Activated B cell treated with CpG ODN at 0.5 μM for 24 hours (primary cell): ENCODE measurements at places on chromosomes 1 and 21. TPM values are rescaled to one million over a fixed set of nuclear protein-coding genes. Genes with fewer than 3 reads are reported as not detected.

GRCh38 chr1:45152126-45152525 lies 54.3 kb downstream of the ZSWIM5 start:
- no peak for DNase-seq

DNA sequence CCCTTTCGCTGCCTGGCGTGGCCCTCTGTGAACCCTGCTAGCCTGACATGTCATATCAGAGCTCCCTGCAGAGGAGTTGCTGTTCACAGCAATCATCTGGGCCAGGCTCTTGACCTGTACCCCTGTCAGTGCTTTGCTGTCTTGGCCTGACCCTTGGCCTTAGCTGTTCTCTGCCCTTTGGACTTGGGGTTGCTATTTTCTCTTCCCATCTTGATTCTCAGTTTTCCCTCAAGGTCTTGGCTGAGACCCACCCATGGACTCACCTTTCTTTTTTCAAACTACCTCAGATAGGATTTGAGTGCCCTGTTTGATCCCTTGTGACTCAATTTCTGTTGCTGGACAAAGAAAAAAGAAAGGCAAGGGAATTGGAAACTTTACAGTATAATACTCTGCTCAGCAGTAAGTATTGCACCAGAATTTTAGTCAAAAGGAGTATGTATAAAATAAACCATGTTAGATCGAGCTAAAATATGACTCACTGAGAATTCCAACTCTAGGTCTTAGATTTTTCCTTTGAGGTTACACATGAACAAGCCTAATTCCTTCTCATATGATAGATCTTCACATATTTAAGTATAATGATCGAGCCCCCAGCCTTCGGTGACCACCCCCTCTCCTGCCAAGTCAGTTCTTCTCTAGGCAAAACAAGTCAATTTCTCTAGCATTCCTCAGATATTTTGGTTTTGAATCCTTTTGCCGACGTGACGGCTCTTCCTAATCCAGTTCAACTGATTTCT lies 110.5 kb downstream of the NGF start:
- no peak for DNase-seq

GRCh38 chr1:10973956-10974881 lies 38.2 kb upstream of the TARDBP start:
- no peak for DNase-seq

DNA sequence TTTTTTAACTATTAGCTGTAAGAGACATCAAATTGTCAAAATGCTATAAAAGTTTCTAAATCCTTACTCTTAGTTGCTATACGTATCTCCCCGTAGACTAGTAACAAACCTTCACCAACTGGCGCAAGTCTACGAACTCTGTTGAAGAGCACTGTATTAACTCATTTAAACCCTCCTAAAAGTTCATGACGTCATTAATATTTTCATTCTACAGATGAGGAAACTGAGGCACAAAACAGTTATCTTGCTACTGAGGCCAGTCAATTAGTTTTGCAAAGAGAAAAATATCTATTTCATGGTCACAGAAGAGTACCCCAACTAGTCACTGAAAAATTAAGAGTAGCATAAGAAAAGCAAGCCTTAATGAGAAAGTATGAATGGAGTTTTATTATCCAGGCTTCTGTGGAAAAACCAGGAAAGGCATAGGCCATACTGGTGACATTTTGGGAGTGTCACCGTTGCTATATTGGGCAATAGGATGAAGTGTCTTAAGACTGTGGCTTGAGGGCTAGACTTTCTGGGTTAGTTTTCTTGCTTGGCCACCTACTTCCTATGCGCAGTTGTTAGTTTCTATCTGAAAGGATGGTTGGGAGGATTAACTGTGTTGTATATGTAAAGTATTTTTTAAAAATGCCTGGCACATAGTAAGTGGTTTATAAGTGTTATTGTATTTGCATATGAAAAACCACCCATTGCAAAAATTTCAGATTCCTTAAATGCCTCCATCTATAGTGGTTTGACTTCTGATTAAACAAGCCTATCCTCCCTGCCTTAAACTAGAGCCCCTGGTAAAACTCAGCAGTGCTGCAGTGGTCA lies 52.4 kb upstream of the SYT14 start:
- DNase-seq = no peak

GRCh38 chr21:17032141-17032655 lies 480.6 kb upstream of the CXADR start:
- no peak for DNase-seq

- DNase-seq = no peak
Observed at GRCh38 chr1:18812453-18812939, 47.0 kb downstream of the TAS1R2 start.

DNA sequence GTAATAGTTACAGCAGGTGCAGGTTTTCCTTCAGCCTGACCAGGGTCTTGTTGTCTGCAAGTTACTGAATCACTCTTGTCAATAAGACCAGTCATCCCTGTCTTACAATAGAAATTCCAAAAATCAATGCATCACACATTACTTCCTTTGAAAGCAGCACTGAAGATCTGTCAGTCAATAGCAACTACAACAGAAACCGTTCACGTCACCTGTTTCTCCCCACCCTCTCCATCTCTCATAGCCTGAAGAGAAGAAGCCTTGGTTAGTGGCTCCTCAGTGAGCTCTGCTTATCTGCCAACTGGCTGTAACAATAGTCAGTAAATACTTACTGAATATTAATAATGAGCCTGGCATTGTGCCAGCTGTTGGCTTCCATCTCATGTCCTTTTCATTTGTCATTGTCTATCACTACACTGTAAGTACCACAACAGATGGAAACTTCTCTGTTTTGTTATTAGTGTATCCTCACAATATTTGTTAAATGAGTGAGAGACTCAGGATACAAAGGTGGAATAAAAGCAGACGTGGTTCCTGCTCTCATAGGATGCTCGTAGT lies 195.2 kb downstream of the S1PR1 start:
- no peak for DNase-seq

- no peak for DNase-seq
Observed at GRCh38 chr1:25620211-25620610, 3.6 kb downstream of the MAN1C1 start.

- no peak for DNase-seq
Observed at GRCh38 chr1:211503542-211503941, 11.6 kb upstream of the RD3 start.

RUNX3 gene
- 141 and 153 TPM in 2 replicates for total RNA-seq

GRCh38 chr1:204711103-204711946 lies 25.8 kb upstream of the LRRN2 start:
- no peak for DNase-seq

C1orf116 gene
- 0.09 TPM in 1 of 2 replicates, not detected in the other for total RNA-seq

GRCh38 chr1:53220962-53221286 lies 490 bp upstream of the CZIB start:
- DNase-seq = no peak

HOOK1 gene
- 9.9 and 11.5 TPM in 2 replicates for total RNA-seq

- DNase-seq = no peak
Observed at GRCh38 chr1:24654010-24654409, 10.9 kb downstream of the SRRM1 start.

DISP3 gene
- total RNA-seq = 0.42 and 0.44 TPM in 2 replicates

GRCh38 chr1:118981436-118981835 lies 6.7 kb downstream of the TBX15 start:
- DNase-seq = no peak

DNA sequence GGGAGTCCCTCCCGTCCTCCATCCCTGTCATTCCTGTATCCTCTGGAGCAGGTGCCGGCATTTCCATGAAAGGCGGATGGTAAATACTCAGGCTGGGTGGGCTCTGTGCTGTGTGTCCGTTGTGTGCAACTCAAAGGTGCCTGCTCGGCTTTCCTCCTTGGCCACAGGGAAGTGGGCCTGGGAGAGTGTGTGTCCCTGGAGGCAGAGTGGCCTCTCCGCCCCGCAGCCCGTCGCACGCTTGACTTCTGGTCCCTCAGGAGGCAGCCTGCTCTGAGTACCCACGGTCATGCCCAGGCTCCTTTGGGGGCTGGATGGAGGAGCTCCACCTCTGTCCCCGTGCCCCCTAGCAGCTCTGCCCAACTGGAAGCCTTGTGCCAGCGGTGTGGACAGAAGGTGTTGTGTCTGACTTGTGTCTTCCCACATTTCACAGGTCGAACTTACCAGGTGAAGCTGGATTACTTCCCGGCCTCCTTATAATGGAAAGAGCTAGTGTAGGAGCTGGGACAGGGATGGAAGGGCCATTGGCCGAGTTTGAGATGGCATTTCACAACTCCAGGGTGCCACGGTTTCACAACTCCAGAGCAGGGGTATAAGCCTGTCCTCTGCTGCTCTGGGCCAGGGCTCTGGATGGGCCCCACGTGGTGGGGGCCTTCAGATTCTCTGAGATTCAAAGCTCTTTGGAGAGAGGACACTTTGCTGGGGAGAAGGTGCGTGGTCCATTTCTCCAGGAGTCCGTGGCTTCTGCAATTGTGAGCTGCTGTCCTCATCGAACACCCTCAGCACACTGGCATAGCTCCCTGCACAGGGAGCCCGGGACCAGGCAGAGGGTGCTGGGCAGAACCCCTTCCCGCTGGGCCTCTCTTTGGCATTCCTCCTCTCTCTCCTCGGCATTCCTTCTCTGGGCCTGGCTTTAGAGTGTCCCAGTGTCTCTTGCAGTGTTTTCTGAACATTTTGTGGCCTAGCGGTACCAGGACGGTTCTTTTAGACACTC lies 152.7 kb upstream of the COL6A1 start:
- no peak for DNase-seq

- DNase-seq = no peak
Observed at GRCh38 chr1:183567584-183567983, 22.7 kb downstream of the NCF2 start.

DNA sequence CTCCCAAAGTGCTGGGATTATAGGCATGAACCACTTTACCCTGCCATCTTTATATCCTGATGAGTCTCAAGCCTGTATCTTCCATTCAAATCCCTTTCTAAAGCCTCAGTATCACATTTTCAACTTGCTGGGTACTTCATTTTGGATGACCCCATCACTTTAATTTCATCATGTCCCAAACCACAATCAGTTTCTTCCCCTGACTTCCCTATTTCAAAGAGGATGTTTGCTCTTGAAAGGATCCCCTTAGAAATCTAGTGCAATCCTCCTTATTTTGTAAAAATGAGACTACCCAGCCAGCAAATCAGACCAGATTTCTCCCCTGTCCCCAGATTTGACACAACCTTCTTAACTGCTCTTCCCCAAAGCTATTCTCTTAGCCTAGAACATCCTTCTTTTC lies 7.0 kb upstream of the TRIT1 start:
- no peak for DNase-seq

DNA sequence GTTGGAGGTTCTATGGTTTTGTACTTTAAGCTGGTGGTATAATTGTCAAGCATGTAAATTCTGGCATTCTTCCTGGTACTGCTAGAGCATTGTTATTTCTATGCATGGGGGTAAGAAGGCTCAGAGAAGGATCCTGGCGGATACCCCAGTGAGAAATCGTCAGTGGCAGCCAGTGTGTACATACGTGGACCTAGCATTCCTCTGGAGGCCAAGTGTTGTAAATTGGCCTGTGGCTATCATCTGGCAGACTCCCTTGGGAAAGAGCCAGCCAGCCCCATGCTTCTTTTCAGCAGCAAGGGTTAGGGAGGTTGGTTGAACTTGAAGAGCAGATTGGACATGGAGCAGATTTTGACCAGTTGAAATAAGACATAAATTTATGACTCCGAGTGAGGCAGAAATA lies 5.2 kb upstream of the AGO3 start:
- no peak for DNase-seq

- no peak for DNase-seq
Observed at GRCh38 chr1:184595596-184595995, 159.1 kb downstream of the EDEM3 start.

- DNase-seq = no peak
Observed at GRCh38 chr1:217673387-217673786, 42.2 kb downstream of the SPATA17 start.

- DNase-seq = no peak
Observed at GRCh38 chr1:67721650-67722291, 36.8 kb downstream of the GADD45A start.

TP73 gene
- 2.1 and 2.6 TPM in 2 replicates for total RNA-seq

DNA sequence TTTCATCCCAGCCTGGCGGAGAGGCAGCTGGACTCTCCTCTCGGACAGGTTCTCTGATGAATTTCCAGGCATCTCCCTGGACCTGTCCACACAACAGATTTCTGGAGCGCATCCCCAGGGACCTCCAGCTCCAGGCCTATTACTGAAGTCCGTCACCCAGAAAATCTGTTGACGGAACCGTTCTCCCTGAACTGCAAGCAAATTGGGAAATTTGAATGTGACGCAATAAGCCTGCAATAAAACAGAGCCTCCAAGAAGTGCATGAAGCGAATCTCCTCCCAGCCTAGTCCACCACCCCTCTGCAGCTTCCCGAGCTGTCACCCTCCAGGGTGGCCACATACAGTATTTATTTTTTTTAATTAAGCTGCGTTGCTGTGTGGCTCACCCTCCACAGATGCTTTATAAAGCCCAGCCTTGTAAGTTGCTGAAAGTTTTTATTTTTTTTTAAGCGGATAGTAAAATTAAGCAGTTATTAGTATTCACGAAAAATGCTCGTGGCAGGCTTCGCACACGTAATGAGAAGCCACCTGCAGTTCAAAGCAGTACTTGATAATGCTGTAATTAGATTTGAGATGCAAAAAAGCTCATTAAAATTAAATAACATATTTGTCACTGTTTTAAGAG lies 173.3 kb downstream of the CAMTA1 start:
- DNase-seq = no peak

DNA sequence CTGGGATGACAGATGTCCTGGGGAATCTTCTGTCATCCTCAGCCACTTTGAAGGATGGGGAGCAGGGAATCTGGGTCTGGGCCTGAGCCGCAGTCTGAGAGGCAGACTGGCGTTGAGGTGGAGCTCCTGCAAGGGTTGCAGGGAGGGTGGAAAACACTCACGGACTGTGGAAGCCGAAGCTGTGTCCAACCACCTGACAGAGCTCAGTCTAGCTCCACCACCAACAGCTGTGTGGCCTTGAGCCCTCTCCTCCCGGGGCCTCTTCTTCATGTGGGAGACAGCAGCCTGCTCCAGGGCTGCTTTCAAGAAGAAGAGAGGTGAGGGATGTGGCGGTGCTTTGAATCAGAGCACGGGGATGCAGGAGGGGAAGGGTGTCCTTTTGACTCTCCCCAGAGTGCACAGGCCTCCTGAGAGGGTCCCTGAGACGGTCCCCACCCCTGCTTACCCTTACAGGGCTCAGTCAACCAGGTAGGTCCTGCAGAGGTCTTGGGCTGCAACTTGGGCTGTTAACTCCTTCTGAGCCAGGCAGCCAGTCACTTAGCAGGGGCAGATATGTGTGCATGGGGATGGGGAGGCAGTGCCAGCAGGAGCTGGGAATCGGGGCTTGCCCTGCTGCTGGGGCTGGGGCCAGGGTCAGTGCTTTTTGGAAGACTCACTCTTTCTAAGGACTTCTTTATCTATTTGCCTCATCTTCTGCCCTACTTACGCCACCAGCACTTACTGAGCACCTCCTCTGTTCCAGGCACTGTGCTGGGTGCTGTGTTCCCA lies 216.3 kb downstream of the PTPRU start:
- DNase-seq = no peak
